NCI-H1048 (cell line): ENCODE measurements at places on chromosomes 1 and 21.

- no peak for DNase-seq
Observed at GRCh38 chr1:16249596-16250241, 12.7 kb upstream of the CPLANE2 start.

GRCh38 chr1:1431845-1432273, 3.6 kb upstream of the VWA1 start:
- no peak for DNase-seq

DNA sequence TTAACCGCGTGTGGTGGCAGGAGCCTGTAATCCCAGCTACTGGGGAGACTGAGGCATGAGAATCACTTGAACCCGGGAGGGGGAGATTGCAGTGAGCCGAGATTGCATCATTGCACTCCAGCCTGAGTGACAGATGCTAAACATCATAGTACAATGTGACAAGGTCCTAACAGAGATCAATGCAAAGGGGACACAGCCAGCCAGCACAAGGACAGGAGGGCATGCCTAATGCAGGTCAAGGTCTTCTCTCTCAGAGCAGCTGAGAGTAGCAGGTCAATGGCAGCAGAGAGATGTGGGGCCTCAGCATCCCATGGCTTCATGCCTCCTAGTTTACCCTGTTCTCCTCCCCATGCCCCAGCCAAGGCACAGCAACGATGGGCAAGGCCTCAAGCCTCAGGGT, 3.0 kb upstream of the SMIM11 start:
- no peak for DNase-seq

GRCh38 chr1:206419250-206419649, 51.0 kb upstream of the IKBKE start:
- DNase-seq, result no peak

DNA sequence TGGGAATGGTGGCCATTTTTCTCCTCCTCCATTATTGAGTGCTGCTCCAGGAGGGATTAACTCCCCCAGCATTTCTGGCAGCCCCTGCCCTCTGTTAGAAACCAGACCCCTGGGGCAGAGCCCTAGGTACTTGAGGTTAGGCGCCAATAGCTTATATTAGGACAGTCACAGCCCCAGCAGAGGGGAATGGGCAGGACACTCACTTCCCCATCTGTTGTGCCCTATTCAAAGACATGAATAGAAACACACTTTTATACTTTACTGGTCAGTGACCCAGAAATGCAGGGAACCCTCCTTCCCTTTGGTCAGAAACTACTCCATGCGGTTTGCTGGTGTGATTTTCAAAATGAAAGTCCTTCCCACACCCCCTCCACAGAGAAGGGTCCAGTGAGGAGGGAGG, 267.7 kb downstream of the PTBP2 start:
- no peak for DNase-seq

DNA sequence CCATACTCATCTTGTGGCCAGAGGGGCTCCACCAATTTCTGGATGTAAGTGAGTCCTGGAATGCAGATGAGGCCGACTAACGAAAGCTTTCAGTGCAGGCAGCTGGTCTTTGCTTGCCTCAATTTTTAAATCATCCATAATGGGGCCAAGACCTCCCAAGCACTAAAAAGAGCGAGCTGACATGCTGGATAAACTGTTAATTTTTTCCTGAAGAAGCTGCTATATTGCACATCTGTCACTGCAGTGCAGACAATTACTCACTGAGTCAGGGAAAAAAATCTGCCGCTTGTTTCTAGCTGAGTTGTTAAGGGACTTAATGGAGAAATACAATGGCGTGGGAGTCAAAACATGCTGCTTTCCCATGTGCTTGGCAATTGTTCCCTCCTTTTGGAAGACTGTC, 205.5 kb downstream of the GPATCH2 start:
- DNase-seq, result no peak

- DNase-seq, result no peak
Observed at GRCh38 chr1:60972841-60973364, 109.5 kb upstream of the NFIA start.

DNA sequence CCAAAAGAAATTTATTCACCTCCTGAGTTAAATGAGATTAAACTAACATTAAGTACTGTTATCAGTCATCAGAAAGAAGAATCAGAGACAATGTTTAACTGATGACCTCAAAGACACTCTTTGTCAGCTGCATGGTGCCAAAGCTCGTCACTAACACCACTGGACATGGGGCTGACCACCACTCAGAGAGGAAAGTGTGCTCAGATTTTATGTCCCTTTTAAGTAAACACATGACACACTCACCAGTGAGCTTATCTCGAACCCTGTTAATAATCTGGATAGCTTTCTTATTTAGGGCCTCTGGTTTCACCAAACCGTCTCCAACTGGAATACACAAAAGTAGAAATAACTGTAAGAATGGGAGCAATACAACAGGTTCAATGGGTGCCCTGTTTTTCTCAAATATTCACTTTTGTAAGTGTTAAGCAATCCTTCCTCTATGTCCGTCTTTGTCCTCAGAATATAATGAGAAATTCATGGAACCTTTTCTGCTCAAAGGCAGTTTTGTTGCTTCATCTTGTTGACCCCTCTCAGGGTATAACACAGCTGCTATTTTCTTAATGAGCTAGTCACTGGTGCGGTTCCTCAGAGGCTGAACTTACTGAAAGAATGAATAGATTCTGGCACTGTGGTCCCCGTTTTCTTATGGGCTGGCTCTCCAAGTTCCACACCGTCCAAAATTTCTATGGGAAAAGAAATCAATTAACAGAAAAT, 9.5 kb upstream of the EXOSC10 start:
- no peak for DNase-seq

DNA sequence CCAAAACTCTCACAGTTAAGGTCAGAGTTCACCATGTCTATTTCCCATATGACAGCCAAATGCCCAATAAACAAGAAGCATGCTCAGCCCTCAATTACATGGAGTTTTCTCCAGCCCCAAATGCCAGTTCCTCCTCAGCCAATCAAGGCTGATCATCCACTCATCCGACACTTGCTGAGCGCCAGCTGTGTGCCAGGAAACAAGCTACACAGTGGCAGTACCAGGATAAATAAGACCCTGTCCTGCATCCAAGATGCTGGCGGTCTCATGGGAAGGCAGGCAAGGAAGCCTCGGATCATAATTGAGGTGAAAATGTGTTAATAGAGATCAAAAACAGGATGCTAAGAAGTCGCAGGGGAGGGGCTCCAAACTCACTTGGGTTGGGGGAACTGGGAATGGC, 7.7 kb downstream of the ZBTB17 start:
- no peak for DNase-seq

- DNase-seq, result no peak
Observed at GRCh38 chr1:230049731-230050130, 17.3 kb upstream of the GALNT2 start.

DNA sequence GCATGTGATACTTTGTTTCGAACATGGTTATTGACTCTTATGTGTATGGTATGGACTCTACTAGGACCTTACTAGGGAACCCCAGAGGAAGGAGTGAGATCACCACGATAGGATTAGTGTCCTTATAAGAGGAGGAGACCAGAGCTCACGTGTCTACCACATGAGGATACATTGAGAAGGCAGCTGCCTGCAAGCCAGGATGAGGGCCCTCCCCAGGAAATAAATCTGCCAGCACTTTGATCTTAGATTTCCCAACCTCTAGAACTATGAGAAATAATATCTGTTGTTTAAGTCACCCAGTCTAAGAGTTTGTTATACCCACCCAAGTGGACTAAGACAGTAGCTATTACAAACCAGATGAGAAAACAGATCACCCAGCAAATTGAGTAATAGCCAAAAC, 559.3 kb upstream of the USP24 start:
- DNase-seq, result no peak
